ENCODE measurements at places on chromosomes 5 and 9. TPM values are rescaled to one million over a fixed set of nuclear protein-coding genes. Genes with fewer than 3 reads are reported as not detected.
A peak's percentile ranks its signal among the peaks of the same experiment; 100 is the strongest.

DNA sequence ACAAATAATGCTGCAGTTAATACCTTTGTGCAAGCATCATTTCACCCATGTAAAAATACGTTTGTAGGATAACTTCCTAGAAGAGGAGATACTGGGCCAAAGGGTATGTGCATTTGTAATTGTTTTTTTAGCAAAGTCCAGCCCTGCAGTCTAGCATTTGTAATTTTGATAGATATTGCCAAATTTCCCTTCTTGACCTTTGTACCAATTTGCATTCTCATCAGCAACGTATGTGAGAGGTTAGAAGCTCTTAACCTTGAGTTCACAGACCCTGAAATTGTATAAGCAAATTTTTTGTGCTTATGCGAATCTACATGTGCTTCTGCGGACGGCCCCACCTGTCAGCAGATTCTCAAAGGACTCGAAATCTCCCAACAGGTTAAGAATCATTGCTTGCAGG is 18.6 kb upstream of the TOMM5 start:
- no peak for DNase-seq

- no peak for DNase-seq
Measured at GRCh38 chr5:53008751-53009150, 19.6 kb downstream of the ITGA2 start.

- peak; percentile 49 for DNase-seq
Measured at GRCh38 chr5:72785801-72786200, 30.7 kb upstream of the TNPO1 start.

DNA sequence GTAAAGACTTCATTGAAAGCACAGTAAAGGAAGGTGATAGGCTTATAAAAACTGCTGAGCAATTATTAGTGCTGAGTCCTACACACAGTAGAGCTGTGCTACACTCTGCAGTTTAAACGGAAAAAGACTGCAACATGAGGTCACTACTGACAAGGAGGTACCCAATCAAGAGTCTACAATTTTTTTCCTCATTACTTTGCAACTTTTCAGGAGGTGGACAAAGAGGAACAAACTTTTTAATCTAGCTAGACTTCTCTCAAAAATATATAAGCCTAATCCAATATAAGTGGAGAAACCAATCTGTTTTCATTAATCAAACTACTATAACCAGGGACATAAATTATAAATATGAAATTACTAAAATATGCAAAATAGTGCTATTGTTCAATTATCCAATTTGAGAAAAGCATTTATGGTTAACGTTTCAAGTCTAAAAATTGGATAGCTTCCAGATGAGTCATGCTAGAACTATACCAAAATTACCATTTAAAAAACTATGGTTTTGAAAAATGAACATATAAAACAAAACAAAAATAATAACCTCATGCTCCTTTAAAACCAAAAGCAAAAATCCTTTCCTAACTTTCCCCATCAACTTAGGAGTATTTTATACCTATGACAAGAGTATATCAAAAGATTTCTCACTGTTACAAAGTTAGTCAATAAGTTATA is 37.7 kb downstream of the FAM13B start:
- DNase-seq = peak; percentile 53

- DNase-seq = no peak
Measured at GRCh38 chr5:75465480-75465879, 45.9 kb downstream of the CERT1 start.

DNA sequence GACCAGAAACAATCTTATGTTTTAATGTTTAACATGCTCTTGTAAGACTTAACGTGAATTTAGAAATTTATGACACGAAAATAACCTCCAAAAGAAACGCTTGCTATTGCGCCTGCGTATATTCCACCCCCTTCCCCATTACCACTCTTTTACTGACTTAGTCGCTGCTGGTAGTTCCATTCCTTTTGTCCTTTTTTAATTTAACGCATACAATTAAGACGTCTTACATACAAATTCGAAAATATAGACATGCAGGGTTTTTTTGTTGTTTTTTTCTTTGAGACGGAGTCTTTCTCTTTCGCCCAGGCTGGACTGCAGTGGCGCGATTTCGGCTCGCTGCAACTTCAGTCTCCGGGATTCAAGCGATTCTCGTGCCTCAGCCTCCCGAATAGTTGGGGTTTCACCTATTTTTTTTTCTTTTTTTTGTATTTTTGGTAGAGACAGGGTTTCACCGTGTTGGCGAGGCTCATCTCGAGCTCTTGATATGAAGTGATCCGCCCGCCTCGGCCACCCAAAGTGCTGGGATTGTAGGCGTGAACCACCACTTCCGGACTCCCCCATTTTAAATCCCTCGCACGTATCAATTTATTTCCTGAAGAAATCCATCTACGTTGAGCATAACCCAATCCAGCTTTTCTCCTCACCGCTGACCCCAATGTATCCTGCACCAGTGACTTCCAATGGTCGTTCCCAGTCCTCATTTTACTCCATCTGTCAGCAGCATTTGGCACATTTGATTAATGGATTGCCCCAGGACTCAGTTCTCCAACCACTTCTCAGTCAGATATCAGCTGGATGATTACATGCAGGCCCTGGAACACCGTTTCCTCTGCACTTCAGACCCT is 684 bp upstream of the MED7 start:
- no peak for DNase-seq

DNA sequence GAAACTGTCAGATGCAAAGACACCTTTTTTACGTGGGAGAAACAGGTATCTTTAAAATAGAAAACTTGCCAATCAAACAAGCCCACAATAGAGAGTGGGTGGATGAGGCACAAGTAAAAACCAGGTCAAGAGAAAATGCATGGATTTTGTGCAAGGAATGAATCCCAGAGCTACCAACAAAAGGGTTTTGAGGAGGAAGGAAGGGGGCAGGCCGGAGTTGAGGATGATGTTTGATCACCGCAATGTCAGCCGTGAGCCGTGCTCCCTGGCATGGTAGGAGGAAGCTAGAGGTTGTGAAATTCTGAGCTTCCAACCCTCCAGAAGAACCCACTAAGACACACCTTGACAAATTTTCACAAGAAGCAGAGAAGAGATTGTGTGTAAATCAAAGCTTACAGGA is 53.2 kb downstream of the HRH2 start:
- no peak for DNase-seq

GRCh38 chr9:135048758-135049444 is 38.6 kb upstream of the OLFM1 start:
- DNase-seq = no peak

FOXD4L4 gene
- not detected for total RNA-seq

PCDHB9 gene
- 1.1 TPM for total RNA-seq

RAD23B gene
- 140 TPM for total RNA-seq

TAF11L5 gene
- total RNA-seq = not detected

CER1 gene
- total RNA-seq = not detected

IFNA7 gene
- not detected for total RNA-seq
